Activated CD4-positive, CD25-positive, alpha-beta regulatory T cell (primary cell): ENCODE measurements at places on chromosomes 16 and 17.
A peak's percentile ranks its signal among the peaks of the same experiment; 100 is the strongest.

- no peak for DNase-seq
These were observed 18.2 kb downstream of the CMTM4 start for GRCh38 chr16:66678337-66678736.

GRCh38 chr16:22664561-22664997 is 149.4 kb upstream of the HS3ST2 start:
- no peak for DNase-seq

DNA sequence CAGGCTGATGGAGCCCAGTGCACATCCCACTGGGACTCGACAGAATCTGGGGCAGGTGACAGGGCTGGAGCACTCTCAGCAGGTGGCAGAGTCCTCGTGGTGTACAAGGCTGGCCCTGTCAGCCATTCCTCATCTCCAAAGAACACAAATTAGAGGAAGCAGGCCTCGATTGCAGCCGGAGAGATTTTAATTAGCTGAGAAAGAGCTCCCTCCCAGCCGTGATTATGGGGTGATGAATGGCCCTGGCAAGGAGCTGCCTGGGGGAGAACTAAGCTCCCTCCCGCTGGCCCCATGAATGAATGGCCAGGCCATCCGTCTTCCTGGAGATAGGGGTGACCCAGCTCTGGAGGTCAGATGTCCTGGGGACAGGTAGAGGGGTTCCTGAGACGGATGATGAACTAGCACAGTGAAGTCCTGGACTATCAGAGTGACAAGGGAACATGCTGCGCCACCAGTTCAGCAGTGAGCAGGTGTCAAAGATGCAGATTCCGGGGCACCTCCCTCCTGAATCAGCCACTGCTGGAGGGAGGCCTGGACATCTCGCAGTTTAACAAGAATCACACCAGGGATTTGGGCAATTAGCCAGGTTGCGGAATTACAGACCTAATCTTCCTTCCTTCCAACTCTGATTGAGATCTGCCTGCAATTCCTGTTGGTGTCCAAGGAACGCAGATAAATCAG is 35.5 kb downstream of the PIMREG start:
- no peak for DNase-seq

DNA sequence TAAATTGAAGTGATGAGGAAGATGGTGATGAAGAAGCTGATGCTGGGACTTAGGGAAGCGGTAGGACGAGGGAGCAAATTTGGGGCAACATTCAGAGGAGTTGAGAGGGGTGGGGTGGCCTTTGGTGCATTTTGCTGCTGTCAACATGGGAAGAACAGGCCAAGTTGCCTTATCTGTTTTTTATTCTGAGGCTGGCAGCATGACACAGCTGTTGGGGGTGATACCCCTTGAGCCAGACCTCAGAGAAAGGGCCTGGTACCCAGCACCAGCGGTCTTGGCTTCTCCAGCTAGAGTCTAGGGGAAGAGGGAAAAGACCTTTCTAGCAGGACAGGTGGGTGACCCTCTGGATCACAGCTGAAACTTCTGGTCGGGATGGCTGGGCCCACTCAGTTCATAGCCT is 4.6 kb downstream of the IGFBP4 start:
- DNase-seq = no peak

DNA sequence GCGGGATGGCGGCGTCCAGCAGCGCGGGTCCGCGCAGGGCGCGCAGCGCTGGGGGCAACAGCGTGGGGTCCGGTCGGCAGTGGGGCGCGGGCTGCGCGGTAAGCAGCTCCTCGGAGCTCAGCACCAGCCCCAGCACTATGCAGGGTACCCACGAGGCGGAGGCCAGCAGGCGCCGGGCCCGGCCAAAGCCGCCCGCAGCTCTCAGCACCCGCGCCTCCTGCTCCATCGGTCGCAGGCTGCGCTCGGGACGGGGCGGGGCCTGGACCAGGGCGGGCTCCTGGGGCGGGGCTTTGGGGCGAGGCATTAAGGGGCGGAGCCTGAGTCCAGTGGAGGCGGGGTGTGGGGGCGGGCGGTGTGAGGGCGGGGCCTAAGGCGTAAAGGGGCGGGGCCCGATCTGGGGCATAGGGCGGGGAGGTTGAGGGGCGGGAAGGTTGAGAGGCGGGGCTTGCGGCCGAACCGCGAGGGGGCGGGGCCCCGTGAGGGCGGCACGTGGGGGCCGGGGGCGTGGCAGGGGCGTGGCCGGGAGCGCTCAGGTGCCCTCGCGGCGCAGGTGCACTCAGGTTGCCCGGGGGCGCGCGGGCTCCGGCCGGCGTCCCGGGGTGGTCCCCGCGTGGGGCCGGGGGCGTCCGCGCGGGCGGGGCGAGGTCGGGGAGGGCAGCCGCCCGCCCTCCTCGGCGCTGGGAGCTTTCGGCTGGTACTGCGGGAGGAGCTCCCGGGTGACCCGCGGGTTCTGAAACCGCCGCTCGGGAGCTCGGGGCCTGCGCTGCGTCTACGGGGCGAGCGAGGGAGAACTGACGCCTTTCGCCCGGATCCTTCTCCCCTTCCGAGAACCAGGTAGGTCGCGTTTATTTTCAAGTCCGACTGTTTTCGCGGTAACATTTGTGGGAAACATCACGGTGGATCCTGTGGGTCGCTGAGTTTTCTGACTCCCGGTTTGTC is 1.4 kb upstream of the SLC22A31 start:
- DNase-seq = peak; percentile 53

DNA sequence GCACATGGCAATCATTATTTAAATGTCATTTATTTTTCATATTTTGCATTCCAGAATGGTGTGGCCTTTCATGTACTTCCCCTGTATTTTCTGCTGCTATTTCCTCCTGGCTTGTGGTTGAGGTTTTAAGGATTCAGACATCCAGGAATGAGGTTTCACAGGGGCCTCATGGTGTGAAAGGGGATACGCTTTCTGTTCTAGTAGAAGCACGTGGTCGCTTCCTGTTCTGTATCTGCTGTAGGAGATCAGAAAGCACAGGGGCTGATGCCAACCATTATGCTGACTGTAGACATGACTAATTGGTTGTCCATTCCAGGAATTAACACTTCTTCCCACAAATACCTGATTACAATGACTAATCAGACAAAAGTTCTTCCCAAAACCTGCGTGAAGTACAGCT is 405.9 kb downstream of the SHISA9 start:
- no peak for DNase-seq

- peak; percentile 45 for DNase-seq
These were observed 8.5 kb downstream of the CHTF8 start for GRCh38 chr16:69123910-69124309.

DNA sequence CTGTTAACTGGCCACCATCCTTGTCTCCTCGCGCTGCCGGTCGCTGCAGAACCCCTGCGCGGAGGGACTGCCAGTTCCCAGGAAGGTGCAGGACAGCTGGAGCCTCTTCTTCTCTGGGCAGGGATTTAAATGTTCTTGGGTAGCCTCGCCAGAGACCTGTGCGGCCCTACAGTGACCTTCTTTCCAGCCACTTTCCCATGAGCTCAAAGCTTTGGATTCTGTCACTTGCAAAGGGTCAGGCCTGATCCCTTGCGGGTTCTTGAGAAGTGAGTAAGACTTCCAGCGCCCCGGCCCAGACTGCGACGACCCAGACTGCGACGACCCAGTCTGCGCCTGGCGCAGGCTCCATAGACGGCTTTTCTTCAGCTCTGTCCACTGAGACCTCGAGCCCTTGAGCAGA is 1.4 kb upstream of the SLFN5 start:
- peak; percentile 11 for DNase-seq

GRCh38 chr17:18961634-18962493 is 9.9 kb downstream of the SLC5A10 start:
- no peak for DNase-seq

DNA sequence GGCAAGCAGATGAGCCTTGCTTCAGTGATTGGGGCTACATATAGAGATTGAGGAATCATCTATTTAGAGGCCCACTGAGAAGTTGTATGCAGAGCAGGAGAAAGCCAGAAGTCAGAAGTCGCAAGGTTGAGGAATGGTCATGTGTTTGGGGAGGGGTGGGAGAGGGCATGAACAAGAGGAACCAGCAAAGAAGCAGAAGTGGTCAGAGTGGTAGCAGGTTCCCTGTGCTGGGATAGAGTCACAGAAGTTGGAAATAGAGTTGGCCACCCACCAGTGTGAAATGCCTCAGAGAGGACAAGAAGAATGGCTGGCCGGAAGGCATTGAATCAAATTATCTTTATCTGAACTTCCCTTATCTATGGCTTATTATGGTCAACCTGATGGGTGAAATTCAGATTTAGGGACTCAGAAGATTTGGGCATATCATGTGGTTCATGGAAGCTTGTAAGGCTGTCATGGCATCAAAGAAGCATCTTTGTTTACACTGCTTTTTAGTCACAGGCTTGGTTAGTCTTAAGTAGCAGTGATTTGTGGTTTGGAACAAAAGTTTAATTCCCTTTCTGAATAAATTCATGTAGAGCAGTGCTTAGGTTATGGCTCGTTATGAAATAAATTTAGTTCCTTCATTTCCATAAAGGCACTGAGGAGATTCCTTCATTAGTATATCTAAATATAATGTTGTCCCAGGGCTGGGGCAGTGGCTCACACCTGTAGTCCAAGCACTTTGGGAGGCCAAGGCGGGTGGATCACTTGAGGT is 19.7 kb downstream of the MAP3K3 start:
- no peak for DNase-seq

DNA sequence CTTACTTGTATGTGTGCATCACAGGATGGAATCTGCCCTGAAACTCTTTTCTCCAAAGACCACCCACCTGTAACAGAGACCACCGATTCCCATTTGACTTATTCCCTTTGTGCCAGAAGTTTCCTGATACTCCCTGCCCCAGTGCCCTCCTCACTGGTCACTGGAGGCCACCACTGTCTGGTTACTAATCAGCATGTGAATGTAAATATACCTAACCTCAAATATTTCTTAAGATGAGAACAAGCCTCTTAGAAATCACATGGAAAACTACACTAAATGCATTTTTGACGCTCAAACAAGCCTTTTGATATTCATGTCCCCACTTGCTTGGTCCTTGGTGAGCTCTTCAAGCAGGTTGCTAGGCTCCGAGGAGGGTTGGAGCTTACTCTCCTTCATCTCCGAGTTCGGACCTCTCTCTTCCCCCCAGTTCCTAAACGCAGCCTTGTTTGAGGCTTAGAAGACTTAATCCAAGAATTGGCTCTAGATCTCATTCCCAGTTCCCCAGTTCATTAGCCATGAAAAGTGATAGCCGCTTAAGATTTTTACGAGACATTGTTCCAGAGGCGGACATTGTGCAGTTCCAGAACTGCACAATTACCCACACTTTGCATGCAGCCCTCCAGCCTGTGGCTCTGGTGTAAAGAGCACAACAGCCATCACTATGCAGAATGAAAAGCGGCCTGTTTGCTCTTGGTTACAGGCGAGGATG is 579.2 kb upstream of the PSMD7 start:
- no peak for DNase-seq

DNA sequence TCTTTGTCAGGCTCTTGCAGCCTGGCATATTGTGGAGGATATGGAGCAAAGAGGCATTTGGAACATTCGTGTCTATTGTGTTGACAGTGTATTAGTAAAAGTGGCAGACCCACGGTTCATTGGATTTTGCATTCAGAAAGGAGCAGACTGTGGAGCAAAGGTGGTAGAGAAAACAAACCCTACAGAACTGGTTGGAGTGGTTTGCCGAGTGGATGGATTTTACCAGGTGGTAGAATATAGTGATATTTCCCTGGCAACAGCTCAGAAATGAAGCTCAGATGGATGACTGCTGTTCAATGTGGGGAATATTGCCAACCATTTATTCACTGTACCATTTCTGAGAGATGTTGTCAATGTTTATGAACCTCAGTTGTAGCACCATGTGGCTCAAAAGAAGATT is 44.5 kb downstream of the EFCAB13 start:
- DNase-seq = no peak

DNA sequence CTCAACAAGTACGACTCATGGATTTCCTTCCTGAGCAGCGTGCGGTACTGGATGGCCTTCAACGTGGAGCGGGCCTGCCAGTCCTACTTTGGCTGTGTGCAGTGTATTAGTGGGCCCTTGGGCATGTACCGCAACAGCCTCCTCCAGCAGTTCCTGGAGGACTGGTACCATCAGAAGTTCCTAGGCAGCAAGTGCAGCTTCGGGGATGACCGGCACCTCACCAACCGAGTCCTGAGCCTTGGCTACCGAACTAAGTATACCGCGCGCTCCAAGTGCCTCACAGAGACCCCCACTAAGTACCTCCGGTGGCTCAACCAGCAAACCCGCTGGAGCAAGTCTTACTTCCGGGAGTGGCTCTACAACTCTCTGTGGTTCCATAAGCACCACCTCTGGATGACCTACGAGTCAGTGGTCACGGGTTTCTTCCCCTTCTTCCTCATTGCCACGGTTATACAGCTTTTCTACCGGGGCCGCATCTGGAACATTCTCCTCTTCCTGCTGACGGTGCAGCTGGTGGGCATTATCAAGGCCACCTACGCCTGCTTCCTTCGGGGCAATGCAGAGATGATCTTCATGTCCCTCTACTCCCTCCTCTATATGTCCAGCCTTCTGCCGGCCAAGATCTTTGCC is 9.0 kb downstream of the HAS3 start:
- no peak for DNase-seq

- DNase-seq = no peak
These were observed 91.3 kb upstream of the PLEKHM1 start for GRCh38 chr17:45581860-45582259.

DNA sequence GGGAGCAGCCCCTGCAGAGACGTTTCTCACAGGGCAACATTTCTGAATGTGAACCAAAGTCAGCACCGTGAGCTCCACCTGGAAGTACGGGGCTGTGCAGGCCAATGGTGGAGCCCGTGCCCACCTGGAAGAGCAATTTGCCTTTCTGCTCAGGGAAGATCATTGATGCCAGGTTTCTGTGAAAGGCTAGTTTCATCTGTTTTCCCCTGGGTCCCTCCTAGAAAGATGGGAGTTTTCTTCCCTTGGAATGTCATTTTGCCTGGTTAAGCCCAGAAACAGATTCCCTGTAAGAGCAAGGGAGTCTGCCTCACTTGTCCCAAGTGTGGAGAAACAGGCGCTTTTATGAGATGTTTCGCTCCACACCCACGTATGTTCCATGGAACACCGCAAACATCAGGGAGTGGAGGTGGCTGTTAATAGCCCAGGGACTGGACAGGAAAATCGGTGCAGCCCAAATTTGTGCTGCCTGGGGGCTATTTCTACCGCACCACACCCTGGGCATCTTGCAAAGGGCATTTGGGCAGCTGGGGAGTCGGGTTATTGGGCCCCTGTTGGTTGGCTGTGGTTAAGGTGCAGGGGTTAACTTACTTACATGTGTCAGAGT is 2.6 kb downstream of the SLC6A4 start:
- DNase-seq = no peak

- DNase-seq = no peak
These were observed 446 bp upstream of the COQ7 start for GRCh38 chr16:19066988-19067348.

- DNase-seq = peak; percentile 32
These were observed 10.1 kb upstream of the CA4 start for GRCh38 chr17:60139438-60140285.

DNA sequence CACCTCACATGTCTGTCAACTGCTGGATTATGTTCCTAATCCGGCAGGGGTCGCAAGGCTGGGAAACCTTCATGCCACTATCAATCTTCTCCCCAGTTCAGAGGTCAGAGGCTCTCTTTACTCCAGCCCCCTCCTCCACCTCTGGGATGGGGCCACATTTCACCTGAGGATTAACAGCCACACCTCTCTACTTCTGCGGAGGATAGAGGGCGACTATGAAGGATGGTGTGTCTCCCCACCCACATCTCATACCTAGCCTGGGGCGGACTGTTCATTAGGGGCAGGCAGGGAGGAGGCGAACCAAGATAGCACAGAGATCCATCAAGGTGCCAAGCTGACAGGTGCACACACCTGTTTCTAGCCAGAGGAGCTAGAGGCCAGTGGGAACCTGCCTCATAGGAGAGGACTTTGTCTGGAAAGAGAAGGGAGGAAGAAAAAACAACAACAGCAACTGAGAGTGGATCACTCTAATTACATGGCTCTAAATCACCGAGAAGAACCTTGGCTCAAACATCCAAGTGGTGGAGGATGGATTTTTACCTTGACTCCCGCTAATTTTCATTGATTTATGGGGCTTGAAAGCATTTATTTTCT is 41.9 kb upstream of the SKAP1 start:
- no peak for DNase-seq
